ENCODE measurements at places on chromosomes 7 and 10.

- no peaks in the 10 kb centered on the region for H3K4me1 ChIP-seq
- no peak overlapping the region for H3K27ac ChIP-seq
- peaks cover under 1% of the 10 kb centered on the region for H3K27me3 ChIP-seq
- no peaks in the 10 kb centered on the region for H3K36me3 ChIP-seq
Measured at GRCh38 chr10:2462581-2462980, 604.8 kb upstream of the PFKP start.

- H3K4me1 ChIP-seq, result peaks cover 23% of the 10 kb centered on the region
- peaks cover 8% of the 10 kb centered on the region for H3K36me3 ChIP-seq
- H3K27me3 ChIP-seq, result peaks cover 35% of the 10 kb centered on the region
- DNase-seq, result no peak
- no peak overlapping the region for H3K27ac ChIP-seq
Measured at GRCh38 chr10:49541762-49542161, 2.8 kb upstream of the ERCC6 start.

GRCh38 chr7:127983804-127984332, 47.4 kb downstream of the LRRC4 start:
- H3K27ac ChIP-seq, result no peak overlapping the region
- H3K4me3 ChIP-seq, result no peak overlapping the region
- H3K27me3 ChIP-seq, result no peaks in the 10 kb centered on the region
- peaks cover 38% of the 10 kb centered on the region for H3K4me1 ChIP-seq

DNA sequence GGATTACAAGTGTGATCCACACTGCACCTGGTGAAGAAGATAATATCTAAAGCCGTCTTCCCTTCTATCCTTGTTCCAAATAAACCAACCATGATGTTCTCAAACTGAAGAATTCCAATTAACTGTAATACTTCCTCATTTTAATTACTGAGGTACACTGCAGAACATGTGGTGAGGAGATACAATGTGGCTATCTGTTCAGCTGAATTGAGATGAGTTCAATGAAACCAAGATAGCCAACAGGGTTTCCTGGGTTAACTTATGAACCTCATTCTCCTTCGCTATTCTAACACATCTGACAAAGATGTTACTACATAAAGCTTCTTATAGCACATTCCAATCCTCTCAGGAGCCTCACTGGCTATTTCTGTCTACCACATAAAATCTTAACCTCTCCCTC, 75.5 kb downstream of the RAPGEF5 start:
- H3K4me1 ChIP-seq, result no peaks in the 10 kb centered on the region
- no peak overlapping the region for H3K4me3 ChIP-seq
- H3K36me3 ChIP-seq, result no peaks in the 10 kb centered on the region
- H3K27ac ChIP-seq, result no peak overlapping the region

DNA sequence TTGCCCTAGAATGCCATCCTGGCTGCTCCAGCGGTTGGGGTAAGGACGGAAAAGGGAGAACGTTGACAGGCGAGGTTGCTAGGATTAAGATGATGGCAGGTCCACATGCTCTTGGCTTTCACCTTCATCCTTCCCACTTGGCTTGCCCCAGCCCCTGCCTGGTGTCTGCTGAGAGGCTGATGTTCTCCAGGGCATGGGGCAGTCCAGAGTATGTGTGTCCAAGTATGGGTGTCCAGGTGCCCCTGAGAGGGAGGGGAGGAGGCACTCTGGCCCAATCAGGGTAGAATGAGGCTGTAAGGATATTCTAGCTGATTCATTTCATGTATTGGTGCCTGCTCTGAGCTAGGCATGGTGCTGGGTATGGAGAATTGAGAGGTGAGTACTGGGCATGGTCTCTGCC, 12.6 kb downstream of the NEURL1 start:
- H3K27me3 ChIP-seq, result peaks cover 54% of the 10 kb centered on the region
- peaks cover 16% of the 10 kb centered on the region for H3K4me1 ChIP-seq
- no peak for DNase-seq
- no peak overlapping the region for H3K27ac ChIP-seq
- H3K4me3 ChIP-seq, result no peak overlapping the region

- no peaks in the 10 kb centered on the region for H3K4me1 ChIP-seq
- H3K4me3 ChIP-seq, result no peak overlapping the region
- no peak for DNase-seq
- H3K27me3 ChIP-seq, result peaks cover 47% of the 10 kb centered on the region
- no peaks in the 10 kb centered on the region for H3K36me3 ChIP-seq
Measured at GRCh38 chr7:154867068-154867467, 135.9 kb downstream of the PAXIP1 start.

GRCh38 chr10:80132299-80133139, at the start of gene PLAC9:
TSS of gene PLAC9 (plus strand) at chr10:80132730. CDS start at chr10:80132763, 33 bp downstream.
- H3K27ac ChIP-seq, result no peak within 1 kb of the TSS
- DNase-seq, result no peak
- H3K4me1 ChIP-seq, result peaks cover 4% of the 10 kb centered on the region
- H3K36me3 ChIP-seq, result no peaks in the 10 kb centered on the region
- peaks cover 40% of the 10 kb centered on the region for H3K27me3 ChIP-seq

- no peak for DNase-seq
- H3K36me3 ChIP-seq, result no peaks in the 10 kb centered on the region
- no peak overlapping the region for H3K4me3 ChIP-seq
- H3K4me1 ChIP-seq, result peaks cover 7% of the 10 kb centered on the region
- H3K27me3 ChIP-seq, result peaks cover 6% of the 10 kb centered on the region
Measured at GRCh38 chr7:20301311-20301939, 29.3 kb upstream of the ITGB8 start.

GRCh38 chr7:148108381-148108780, 482.2 kb upstream of the C7orf33 start:
- no peak overlapping the region for H3K4me3 ChIP-seq
- no peak for DNase-seq
- H3K4me1 ChIP-seq, result no peaks in the 10 kb centered on the region
- peaks cover 11% of the 10 kb centered on the region for H3K27me3 ChIP-seq
- no peak overlapping the region for H3K27ac ChIP-seq

DNA sequence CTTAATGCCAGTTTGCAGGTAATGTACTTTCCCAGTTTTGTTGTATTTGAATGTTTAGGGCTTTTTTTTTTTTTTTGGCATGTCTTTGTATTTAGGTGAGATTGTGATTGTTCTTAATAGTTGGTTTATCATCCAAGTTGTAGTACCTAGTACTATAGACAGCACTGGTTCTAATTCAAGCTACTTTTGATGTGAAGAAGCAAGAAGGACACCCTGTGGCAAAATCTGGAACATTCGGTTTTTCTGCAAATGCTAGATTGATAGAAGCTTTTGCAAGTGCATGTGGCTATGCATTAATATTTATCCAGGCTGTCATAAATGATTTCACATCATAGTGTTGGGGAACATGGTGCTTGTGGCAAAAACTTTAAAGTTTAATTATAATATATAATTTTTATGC, 248.9 kb downstream of the FOXP2 start:
- H3K36me3 ChIP-seq, result no peaks in the 10 kb centered on the region
- no peaks in the 10 kb centered on the region for H3K27me3 ChIP-seq
- DNase-seq, result no peak
- H3K4me1 ChIP-seq, result peaks cover 4% of the 10 kb centered on the region
- H3K4me3 ChIP-seq, result no peak overlapping the region

DNA sequence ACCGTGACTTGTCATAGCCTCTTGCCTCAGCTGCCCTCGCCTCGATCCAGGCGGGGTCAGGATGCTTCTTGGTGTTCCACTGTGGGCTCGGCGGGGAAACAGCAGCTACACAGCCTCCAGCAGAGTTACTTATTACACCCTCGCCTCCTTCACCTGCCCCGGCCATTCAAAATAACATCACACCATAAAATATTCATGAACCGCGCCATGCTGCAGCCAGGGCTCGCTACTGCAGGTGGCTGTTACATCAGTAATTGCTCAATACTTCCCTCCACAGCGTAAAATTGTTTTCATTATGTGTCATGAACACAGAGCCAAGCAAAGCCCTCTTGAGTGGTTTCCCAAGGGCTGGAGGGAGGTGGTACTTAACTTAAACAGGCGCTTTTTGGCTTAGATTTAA, 241.5 kb upstream of the SP8 start:
- no peaks in the 10 kb centered on the region for H3K36me3 ChIP-seq
- no peak overlapping the region for H3K27ac ChIP-seq
- no peaks in the 10 kb centered on the region for H3K4me1 ChIP-seq
- H3K4me3 ChIP-seq, result no peak overlapping the region

DNA sequence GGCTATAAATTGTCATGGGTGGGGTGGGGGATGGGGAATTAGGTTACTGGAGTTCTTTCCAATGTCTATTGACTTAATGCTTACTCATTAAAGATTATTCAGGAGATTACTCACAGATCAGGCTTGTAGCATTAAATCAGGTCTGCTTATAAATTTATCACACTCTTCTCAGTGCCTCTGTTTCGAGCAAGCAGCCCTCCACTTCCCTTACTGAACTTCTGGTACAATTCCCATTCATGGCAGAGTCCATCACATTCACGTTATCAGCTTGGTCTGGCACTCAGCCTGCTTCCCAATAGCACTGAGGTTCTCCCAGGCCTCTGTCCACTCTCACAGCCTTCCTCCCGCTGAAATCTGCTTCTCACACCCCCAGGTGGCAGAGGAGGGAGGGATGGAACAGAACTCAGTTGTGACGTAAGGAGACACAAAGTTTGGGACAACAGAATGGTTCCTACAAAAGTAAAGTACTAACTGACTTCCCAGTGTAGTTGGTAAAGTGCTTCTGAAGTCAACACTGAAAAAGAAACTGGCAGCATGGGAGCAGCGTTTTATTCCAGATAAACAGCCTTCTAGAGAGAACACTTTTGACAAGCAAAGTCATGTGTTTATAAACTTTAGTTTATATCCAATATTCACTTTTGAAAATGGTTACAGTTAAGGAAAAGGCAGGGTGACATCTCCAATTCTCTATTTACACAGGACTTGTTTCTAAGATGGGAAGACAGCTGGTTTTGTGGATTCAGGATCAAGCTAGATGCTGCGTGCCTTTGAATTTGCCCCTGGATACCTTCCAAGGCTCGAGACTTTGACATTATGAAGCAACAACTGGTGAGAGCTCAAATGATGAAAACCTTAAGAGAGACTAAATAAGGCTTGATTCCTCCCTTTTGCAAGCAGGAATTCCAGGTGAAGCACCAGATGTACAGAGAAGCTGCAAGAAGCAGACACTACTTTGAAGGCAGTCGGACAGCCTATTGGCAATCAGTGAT, 81.4 kb downstream of the ATXN7L1 start:
- H3K4me1 ChIP-seq, result peaks cover 24% of the 10 kb centered on the region
- no peaks in the 10 kb centered on the region for H3K27me3 ChIP-seq
- no peak overlapping the region for H3K4me3 ChIP-seq

GRCh38 chr7:150378853-150379440, at the start of gene ZNF775:
TSS of gene ZNF775 (plus strand) at chr7:150379330. CDS start at chr7:150388471, 9,141 bp downstream.
- H3K27ac ChIP-seq, result peak within 1 kb of the TSS; percentile 88
- peak; percentile 93 for DNase-seq
- H3K4me3 ChIP-seq, result peak within 1 kb of the TSS; percentile 90
- H3K27me3 ChIP-seq, result no peaks in the 10 kb centered on the region
- H3K4me1 ChIP-seq, result peaks cover 53% of the 10 kb centered on the region
- H3K36me3 ChIP-seq, result peaks cover 14% of the 10 kb centered on the region

DNA sequence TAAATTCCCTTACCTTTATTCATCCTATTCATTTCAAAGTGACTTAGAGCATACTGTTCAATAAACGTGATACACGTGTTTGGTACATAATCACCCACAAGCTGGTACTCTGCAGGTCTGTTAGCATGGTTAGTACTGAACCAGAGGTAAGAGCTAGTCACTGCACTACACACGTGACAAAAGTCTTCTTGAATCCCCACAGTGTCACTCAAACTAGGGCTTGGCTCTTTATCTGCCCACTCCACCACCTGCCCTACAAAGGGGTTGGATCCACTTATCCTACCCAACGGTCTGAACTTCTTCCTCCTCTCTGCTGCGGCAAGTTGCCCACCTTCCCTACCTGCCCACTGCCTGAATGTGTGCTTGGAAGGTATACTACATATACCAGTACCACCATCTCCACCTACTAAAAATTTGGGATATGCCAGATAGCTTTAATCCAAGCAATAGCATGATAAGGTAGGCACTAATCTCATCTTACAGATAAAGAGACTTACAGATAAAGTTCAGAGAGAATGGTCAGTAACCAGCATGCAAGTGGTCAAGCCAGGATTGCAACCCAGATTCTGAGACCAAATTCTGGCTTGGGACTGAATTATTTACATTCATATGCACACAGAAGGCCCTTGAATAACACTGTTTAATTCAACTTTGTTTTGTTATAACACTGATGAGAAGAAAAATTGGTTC, 92.2 kb downstream of the SGMS1 start:
- H3K4me3 ChIP-seq, result no peak overlapping the region
- H3K4me1 ChIP-seq, result peaks cover 48% of the 10 kb centered on the region
- DNase-seq, result no peak
- H3K27me3 ChIP-seq, result no peaks in the 10 kb centered on the region

- H3K36me3 ChIP-seq, result peaks cover 19% of the 10 kb centered on the region
- H3K27me3 ChIP-seq, result no peaks in the 10 kb centered on the region
- H3K27ac ChIP-seq, result peak overlapping the region; percentile 96
- DNase-seq, result no peak
- peaks cover 41% of the 10 kb centered on the region for H3K4me1 ChIP-seq
- peak overlapping the region; percentile 96 for H3K4me3 ChIP-seq
Measured at GRCh38 chr7:39621784-39622411, 1.5 kb upstream of the RALA start.

GRCh38 chr10:94402204-94402842, at the start of gene TBC1D12:
TSS of gene TBC1D12 (plus strand) at chr10:94402541. CDS start at chr10:94402614, 73 bp downstream.
- H3K4me3 ChIP-seq, result peak within 1 kb of the TSS; percentile 75
- H3K36me3 ChIP-seq, result no peaks in the 10 kb centered on the region
- peaks cover 11% of the 10 kb centered on the region for H3K4me1 ChIP-seq
- no peak within 1 kb of the TSS for H3K27ac ChIP-seq

GRCh38 chr10:73625004-73625883, 16.0 kb downstream of the MYOZ1 start:
- DNase-seq, result no peak
- peak overlapping the region; percentile 99 for H3K27ac ChIP-seq
- peak overlapping the region; percentile 96 for H3K4me3 ChIP-seq

DNA sequence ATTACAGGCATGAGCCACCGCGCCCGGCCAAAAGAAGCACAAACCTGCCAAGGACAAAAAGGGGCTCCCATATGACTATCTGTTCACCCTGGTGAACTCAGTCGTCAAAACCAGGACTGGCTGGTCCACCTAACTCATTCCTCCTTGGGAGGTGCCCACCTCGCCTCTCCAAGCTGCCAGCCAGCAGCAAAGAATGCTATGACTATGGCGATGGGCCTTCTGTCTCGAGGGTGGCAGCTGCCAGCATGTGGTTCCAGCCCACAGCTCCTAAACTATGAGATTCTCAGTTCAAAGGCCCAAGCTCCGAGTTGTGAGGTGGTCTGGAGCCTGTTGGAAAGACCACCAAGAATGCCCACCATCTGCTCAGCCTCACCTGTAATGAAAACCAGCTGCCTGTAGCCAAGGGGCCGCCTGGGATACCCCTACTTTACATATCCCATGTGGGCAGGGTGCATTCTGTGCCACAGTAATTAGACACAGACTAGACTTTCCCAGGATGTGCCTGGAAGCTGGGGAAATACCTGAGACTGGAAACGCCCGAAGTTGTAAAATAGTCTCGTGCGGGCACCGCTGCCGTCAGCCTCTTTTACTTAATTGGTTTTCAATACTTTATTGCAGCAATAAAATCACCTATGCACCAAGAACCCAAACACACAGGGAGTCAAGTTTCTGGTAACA, 71.1 kb downstream of the ZRANB1 start:
- peaks cover 4% of the 10 kb centered on the region for H3K27me3 ChIP-seq
- no peaks in the 10 kb centered on the region for H3K36me3 ChIP-seq
- peaks cover 2% of the 10 kb centered on the region for H3K4me1 ChIP-seq
- no peak overlapping the region for H3K4me3 ChIP-seq
- no peak overlapping the region for H3K27ac ChIP-seq
- DNase-seq, result no peak
